ENCODE measurements at places on chromosomes 2 and 18.

GRCh38 chr2:234286118-234286598 is 210.7 kb downstream of the ARL4C start:
- DNase-seq: no peak

DNA sequence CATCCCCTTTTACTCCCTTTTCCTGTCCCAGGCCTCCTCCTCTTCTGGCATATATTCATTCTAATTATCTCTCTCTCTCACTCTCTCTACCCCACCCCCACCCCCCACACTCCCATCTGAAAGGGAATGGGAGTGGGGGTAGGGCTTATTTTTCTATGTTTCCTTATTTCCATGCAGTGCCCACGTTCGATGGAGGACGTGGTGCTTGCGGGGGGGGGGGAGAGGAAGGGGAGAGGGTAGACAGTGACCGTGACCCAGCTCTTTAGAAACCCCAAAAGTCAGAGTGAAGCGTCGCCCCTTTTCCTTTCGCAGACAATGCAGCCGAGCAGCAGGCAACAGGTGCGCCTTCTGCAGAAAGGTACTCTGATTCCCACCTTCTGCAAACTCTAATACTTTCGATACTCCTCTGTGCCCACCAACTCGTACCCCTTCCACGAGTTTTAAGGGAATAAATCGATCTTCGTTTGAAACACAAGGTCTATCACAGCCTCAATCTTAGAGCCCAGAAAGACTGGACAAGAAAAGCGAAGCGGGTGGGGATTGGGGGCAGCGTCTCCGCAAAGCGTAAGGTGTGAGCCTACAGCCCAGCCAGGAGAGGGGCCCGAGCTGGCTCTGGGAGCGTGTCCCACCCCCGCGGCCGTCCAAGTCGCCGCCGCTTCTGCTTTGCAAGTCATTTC is 891 bp upstream of the NR4A2 start:
- DNase-seq: no peak

GRCh38 chr18:72867746-72868584 is at the start of gene NETO1:
Gene NETO1, minus strand, starts transcription at chr18:72867987. Its CDS starts 696 bp downstream, at chr18:72867291.
- DNase-seq: peak; percentile 34

DNA sequence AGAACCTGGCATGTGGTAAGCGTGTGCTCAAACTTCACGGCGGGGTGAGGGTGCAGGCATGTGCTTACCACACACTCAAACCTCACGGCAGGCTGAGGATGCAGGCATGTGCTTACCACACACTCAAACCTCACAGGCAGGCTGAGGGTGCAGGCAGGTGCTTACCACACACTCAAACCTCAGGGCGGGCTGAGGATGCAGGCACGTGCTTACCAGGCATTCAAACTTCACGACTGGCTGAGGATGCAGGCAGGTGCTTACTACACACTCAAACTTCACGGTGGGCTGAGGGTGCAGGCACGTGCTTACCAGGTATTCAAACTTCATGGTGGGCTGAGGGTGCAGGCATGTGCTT is 105.0 kb upstream of the ALKAL2 start:
- DNase-seq: no peak

DNA sequence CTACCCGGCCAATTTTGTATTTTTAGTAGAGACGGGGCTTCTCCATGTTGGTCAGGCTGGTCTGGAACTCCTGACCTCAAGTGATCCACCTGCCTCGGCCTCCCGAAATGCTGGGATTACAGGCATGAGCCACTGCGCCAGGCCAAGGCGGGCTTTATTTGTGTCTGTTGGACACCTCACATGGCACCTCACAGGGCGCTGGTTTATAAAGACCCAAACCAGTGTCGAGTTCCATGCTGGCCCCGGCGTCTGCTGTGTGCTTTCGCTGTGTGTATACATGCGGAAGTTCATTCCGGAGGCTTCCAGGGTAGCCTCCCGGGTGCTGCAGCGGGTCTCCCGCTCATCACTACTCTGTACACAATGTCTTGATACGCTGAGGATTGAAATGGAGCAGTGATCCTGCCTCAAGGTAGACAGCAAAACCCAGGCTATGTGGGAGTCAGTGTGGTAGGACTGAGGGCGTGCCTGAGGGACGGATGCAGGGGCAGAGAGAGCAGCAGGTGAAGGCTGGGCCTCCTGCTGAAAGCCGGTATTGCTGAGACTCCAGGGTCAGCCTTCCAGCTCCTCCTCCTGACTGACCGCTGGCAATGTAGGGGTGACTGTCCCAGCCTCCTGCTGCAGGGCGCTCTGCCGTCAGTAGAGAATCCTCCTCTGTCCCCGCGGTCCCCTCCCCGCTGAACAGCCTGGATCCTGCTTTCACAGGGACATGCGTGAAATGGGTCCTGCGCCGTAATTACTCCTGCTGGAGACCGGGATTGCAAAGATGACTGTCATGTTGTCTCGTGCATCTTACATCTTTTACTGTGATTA is 22.7 kb downstream of the LDLRAD4 start:
- no peak for DNase-seq

DNA sequence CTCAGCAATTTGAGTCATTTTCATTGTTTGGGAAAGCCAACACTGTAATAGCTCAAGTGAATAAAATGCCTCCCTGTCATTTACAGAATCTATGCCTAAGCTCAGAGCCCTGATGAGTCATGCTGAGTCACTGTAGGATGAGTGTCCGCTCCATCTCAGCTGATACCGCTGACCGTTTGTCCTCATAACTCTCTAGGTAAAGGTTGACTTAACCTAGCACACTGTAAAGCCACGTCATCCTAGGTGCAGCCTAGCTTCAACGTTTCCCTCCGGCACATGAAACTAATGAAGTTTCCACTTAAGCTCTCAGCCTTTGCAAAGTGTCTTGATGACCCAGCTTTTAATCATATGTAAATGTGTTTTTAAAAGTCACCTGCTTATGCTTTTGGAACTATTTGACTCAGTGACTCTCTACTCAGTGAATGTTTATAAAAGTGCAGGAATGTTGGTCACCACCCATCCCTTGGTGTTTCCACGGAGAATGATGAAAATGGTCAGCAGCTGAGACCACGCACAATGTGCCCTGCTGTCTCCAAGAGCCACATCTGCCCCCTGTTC is 154.0 kb downstream of the PMAIP1 start:
- DNase-seq: peak; percentile 74

GRCh38 chr2:187768995-187769394 is 214.8 kb upstream of the TFPI start:
- DNase-seq: no peak

DNA sequence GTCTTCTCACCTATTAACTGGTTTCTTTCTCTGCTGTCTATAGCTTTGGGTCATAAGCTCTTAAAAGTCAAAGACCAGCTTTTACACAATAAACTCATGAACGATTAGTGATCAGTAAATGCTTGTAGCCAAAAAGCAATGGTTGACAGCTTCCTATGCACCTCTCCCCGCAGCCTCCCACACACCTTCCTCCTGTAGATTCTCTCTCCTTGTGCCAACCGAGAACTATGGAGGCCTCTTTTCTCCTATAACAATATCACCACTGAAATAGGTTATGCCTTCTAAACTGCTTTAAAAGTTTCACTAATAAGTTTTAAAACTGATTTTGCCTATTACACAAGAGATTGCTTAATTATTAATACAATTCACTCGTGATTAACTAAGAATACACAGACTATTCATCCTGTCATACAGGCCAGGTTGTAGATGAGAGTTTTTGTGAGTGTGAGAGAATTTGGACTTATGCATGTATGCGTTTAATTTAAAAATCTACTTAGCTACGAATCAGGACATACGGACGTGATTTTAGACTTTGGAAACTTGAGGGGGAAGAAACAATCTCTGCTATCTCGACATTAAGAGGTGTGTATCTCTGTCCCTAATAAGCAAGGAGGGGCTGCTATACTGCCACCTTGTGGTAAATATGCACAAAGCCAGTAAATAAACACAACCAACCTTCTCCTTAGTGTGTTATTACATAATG is 229.1 kb upstream of the RBBP8 start:
- peak; percentile 28 for DNase-seq

DNA sequence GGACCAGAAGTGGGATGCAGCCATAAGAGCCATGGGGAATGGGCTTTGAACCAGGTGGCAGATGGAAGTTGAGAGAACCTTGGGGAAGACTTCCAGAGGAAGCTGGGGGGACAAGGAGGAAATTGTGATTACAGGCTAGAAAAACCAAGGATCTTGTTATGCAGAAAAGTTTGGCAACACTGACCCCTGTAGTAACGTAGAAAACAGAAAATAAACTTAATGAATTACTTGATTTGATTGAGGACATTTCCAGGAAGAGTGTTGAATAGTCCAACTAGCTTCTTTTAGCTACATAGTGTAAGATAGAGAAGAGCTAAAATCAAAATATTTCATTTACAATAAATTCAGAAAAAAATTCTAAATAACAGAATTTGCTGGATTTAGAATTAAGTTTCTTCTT is 91.9 kb upstream of the GPC1 start:
- DNase-seq: no peak

- no peak for DNase-seq
These were observed 48.1 kb downstream of the TSN start for GRCh38 chr2:121803503-121803902.

DNA sequence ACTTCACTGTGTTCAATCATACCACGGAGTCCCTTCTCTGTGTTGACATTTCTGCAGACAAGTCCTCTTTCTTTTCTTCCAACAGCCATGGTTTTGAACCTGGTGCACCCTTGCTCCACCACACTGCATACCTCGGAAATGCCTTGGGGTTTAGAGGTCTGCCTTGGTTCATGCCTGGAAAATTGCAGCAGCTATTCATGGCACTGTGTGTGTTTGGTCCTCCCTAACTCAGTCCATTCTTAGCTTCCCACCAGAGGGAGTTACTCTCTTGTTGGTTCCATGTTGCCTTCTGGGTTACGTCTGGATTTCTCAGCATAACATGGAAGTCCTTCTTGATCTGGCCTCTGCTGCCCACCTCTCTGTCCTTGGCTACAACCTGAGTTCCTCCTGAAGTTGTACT is 206.0 kb downstream of the FHOD3 start:
- no peak for DNase-seq

GRCh38 chr18:46591783-46592391 is 65.1 kb downstream of the LOXHD1 start:
- DNase-seq: no peak

Data from NCI-H774 (cell line).